ENCODE measurements at places on chromosomes 5 and 9. TPM values are rescaled to one million over a fixed set of nuclear protein-coding genes. Genes with fewer than 3 reads are reported as not detected.

- DNase-seq = peak; percentile 31
Observed at GRCh38 chr9:93451849-93452709, 594 bp downstream of the FAM120A start.

- no peak for DNase-seq
Observed at GRCh38 chr9:106020186-106020585, 325.8 kb downstream of the TMEM38B start.

- DNase-seq = peak; percentile 60
Observed at GRCh38 chr5:80246001-80246758, 9.7 kb downstream of the SERINC5 start.

LEAP2 gene
- polyA plus RNA-seq = 2.3 TPM

KCNMB1 gene
- 0.71 TPM for polyA plus RNA-seq

SLC6A3 gene
- polyA plus RNA-seq = not detected

TAF7 gene
- polyA plus RNA-seq = 83.4 TPM

ZCCHC10 gene
- 25.8 TPM for polyA plus RNA-seq

PCDHB11 gene
- 1.6 TPM for polyA plus RNA-seq

Measured in muscle of arm (tissue), 14 donors.